ENCODE measurements at places on chromosomes 7 and 10.

DNA sequence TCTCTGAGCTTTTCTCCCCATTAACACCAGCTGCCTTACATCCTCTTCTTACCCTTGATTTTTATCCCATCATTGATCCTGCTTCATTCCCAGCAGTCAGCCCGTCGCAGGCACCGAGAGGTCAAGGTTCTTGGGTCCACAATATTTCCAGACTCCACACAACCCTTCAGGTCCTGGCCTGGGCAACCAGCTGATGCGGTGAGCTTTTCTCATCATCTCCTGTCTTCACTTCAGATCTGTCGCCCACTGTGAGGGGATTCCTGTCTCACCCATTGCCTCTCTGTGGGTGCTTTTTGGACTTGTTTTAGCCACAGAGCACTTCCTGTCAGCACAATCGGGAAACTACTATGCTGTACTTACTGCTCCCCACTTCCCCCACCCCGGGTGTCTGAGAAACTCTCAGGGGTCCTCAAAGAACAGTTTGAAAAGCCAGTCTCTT lies 8.4 kb upstream of the PVRIG start:
- no peak overlapping the region for H3K4me3 ChIP-seq
- DNase-seq, result no peak
- H3K27me3 ChIP-seq, result no peaks in the 10 kb centered on the region
- no peaks in the 10 kb centered on the region for H3K36me3 ChIP-seq
- no peaks in the 10 kb centered on the region for H3K4me1 ChIP-seq

DNA sequence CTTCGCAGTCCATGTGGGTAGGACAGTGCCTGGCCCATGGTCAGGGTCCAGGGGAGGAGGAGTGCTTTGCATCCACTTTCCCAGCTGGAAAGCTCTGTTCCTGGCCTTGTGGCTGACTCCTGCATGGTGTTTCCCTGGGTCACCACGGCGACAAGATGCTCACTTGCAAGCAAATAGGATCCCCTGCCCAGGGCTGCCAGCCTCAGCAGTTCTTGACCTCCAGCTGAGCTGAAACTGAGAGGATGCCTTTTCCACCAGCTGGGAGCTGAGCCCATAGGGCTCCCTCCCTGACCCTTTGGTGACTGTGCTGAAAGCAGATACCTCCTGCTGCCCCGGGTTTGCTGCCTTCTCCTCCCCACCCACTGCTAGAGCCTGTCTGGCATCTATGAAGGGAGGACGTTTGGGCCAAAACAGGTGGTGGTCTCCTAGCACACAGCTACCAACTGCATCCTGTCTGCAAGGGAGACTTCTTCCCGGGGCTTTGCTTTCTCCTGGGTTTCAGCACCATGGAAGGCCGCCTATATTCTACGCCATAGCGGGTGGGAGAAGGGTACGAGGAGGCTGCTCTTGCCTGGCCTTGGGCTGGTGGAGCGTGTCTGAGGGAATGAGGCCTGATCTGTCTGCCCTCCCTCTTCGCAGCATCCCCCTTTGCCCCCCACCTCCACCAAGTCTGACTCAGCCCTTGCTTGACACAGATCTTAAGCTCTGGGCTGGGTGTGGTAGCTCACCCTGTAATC lies 34.4 kb downstream of the UBTD1 start:
- no peaks in the 10 kb centered on the region for H3K36me3 ChIP-seq
- no peaks in the 10 kb centered on the region for H3K4me1 ChIP-seq

DNA sequence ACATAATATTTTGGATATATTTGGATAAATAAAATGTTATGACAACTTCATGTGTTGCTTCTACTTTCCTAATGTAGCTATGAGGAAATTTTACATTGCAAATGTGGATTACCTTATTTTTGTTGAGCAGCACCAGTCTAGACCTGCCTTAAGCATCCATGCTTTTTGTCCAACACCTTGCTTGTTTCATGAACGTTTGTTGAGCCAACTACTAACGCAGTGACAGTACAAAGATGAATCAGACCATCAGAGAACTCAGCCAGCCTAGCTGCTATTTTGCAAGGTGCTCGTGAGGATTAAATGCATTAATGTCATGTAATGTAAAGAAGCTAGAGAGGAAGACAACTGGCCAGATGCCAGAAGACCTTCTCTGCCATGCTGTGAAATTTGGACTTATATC lies 1.1 kb upstream of the ZC3HAV1L start:
- no peak for DNase-seq
- H3K4me1 ChIP-seq, result no peaks in the 10 kb centered on the region
- no peaks in the 10 kb centered on the region for H3K36me3 ChIP-seq
- no peak overlapping the region for H3K27ac ChIP-seq
- H3K4me3 ChIP-seq, result no peak overlapping the region

DNA sequence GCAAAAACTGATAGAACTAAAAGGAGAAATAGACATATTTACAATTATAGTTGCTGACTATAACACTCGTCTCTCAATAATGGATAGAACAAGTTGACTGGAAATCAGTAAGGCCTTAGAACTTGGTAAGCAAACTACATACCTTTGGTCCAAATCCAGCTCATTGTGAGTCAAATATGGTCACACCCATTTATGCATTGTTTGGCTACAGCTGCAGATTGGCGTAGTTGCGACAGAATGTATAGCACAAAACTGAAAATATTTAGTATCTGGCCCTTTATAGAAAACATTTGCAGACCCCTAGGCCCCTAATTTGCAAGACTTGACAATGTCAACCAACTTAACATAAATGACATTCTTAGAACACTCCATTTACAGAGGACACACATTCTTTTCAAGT lies 103.6 kb upstream of the EGR2 start:
- H3K27ac ChIP-seq, result no peak overlapping the region
- no peaks in the 10 kb centered on the region for H3K4me1 ChIP-seq
- no peaks in the 10 kb centered on the region for H3K36me3 ChIP-seq
- H3K4me3 ChIP-seq, result no peak overlapping the region
- H3K27me3 ChIP-seq, result no peaks in the 10 kb centered on the region

DNA sequence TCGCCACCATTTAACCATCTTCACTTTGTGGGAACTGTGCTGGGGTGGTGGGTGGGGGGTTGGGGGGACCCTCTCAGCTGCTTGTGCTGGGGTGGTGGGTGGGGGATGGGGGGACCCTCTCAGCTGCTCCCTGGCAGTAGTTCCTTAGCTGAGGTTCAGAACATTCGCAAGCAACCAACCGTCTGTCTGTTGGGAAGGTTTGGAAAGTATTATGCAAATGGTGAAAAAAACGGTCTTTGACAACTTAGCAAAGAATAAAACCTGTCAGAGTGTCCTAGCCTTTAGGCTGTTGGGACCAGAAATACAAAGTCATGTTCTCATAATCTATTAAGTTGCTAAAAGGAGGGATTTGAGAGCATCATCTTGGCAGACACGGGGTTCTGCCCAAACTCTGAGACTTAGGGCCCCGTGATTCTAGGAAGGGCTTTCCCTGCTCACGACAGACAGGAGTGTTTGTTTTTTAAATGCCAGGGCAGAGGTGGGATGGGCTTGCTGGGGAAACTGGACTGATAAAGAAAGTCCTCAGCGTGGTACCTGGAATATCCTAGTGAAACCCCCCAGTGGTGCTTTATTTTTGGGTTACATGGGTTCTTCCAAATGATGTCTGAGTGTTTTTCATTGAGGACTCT lies 14.1 kb upstream of the SRGN start:
- no peaks in the 10 kb centered on the region for H3K36me3 ChIP-seq
- no peaks in the 10 kb centered on the region for H3K27me3 ChIP-seq
- no peak overlapping the region for H3K27ac ChIP-seq
- no peak for DNase-seq
- H3K4me1 ChIP-seq, result no peaks in the 10 kb centered on the region

DNA sequence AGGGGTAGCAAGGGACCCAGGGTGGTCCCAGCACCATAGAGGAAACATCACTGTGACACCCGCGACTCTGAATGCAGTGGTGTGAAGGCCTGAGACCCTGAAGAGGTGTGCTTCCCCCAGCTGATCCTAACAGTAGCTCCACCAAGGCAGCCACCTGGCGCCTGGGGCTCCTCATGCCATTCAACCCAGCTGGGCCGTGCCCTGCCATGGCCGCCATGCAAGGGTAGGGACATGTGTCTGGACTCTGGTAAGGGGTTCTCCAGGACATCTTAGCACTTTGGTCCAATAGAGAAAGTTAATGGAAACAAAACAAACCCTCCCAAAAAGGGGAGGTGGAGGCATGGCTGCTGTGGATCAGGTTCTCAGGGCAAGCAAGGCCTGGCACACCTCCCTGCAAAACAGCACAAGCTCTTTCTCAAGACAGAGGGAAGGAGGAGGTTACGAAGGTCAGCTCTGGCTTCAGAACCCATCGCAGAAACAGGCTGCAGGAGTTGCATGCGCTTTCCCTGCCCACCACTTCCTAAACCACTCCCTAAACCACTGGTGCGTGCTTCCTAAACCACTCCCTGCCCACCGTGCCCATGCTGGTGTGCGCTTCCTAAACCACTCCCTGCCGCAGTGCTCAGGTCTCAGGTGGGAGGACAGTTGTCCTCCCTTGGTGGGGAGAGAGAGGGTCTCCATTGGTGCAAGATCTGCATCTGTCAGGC lies 108.7 kb downstream of the LARP4B start:
- no peak for DNase-seq
- no peaks in the 10 kb centered on the region for H3K36me3 ChIP-seq
- no peaks in the 10 kb centered on the region for H3K4me1 ChIP-seq
- H3K4me3 ChIP-seq, result no peak overlapping the region
- no peak overlapping the region for H3K27ac ChIP-seq

DNA sequence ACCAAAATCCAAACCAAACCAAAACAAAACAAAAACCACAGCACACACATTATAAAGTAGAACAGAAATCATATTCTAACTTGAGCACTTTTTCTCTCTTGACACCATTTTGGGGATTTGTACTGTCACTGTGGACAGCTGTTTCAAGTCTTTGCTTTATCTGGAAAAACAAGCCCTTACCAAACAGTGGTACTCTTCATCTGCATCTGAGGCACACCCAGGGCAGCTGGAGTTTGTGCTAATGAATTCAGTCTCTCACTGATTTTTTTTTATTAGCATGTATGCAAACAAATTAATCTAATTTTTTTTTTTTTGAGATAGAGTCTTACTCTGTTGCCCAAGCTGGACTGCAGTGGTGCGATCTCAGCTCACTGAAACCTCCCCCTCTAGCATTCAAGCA lies 171.4 kb downstream of the RAPGEF5 start:
- no peaks in the 10 kb centered on the region for H3K4me1 ChIP-seq
- no peak for DNase-seq
- H3K27ac ChIP-seq, result no peak overlapping the region
- H3K36me3 ChIP-seq, result no peaks in the 10 kb centered on the region

DNA sequence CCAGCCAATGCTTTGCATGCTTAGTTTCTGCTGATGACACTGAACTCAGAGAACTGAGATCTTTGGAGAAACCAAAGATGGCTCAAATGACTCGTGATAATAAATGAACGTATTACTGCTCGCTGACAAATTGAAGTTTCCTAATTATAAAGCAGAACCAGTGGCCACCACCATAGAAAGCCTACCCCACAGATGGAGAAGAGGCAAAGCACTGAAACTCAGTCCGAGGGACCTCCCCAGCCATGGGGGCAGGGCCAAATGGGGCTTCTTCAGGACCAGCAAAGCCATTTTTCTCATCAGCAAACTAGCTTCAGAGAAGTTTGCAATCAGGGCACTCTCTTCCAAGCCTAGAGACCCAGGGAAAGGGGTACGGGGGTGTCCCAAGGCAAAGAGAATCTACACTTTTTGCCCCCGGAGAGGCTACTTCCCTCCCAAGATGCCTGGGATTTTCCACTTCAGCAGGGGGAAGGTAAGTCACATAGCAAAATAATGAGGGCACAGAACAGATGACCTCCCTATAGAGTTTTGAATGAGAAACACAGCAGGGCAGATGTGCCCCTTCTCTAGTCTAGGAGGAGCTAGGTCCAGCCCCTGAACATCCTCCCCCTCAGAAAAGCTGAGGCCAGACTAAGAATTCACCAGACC lies 4.3 kb upstream of the IL6 start:
- no peaks in the 10 kb centered on the region for H3K4me1 ChIP-seq
- H3K4me3 ChIP-seq, result no peak overlapping the region
- no peaks in the 10 kb centered on the region for H3K36me3 ChIP-seq
- no peak for DNase-seq

GRCh38 chr7:37550426-37550825 lies 101.8 kb upstream of the ELMO1 start:
- peaks cover 4% of the 10 kb centered on the region for H3K27me3 ChIP-seq
- no peak overlapping the region for H3K4me3 ChIP-seq
- DNase-seq, result no peak
- H3K27ac ChIP-seq, result no peak overlapping the region
- H3K4me1 ChIP-seq, result no peaks in the 10 kb centered on the region

DNA sequence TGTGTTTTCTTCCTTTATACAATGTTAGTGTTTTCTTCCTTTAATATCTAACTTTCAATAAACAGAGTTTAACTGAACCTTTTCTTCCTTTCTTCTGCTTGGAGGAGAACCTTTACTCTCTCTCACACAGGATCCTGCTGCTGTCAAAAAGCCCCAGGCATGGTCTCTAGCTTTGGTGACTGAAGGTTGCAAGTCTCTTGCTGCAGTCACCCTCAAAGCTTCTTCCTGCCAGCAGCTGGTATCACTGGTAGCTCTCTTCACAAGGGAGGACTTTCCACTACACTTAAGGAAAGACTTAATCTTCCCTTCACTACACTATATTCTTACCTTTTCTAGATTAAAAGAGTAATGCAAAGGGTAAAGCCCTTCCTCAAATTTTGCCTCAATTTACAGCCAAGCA lies 153.4 kb downstream of the SGMS1 start:
- no peaks in the 10 kb centered on the region for H3K36me3 ChIP-seq
- H3K27ac ChIP-seq, result peak overlapping the region; percentile 78
- H3K4me1 ChIP-seq, result no peaks in the 10 kb centered on the region
- H3K4me3 ChIP-seq, result no peak overlapping the region

- H3K27ac ChIP-seq, result peak overlapping the region; percentile 77
- H3K4me3 ChIP-seq, result no peak overlapping the region
- H3K27me3 ChIP-seq, result no peaks in the 10 kb centered on the region
- peak; percentile 90 for DNase-seq
- no peaks in the 10 kb centered on the region for H3K36me3 ChIP-seq
These were observed 2.2 kb upstream of the HSPB1 start for GRCh38 chr7:76300166-76300731.

DNA sequence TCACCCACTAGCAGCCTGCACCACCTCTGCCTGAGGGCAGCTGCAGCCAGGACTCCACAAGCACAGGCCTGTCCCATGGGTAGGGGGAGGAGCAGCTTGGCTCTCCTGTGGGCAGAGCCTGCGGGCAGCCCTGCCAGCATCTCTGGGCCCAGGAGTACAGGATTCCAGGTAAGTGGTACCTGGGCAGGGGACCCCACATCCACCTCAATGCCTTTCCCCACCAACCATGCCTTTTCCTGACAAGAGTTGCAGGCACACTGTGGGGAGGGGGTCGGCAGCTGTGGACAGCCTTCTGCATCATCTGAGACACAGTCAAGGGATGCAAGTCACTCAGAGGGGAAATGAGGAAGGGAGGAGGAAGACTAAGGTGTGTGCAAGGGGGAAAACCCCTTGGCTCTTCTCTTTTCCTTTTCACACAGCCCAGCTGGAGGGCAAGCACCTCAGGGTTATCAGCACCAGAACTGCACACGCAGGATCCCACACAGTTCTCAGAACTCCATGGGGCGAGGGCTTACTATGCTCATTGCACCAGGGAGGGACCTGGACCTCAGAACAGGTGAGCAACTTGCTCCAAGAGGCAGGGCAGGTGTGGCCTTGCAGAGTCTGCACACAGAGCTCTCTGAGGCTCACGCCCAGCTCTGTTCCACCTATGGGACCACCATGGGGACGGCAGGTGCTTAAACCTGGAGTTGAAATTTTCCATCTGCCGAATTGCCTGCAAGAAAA lies 16.5 kb upstream of the ANTXRL start:
- no peaks in the 10 kb centered on the region for H3K27me3 ChIP-seq
- no peak overlapping the region for H3K4me3 ChIP-seq
- no peaks in the 10 kb centered on the region for H3K4me1 ChIP-seq
- DNase-seq, result peak; percentile 7

Measured in breast epithelium (tissue), 4 donors.